Colonic mucosa (tissue), 4 donors: ENCODE measurements at places on chromosomes 5 and 9.
A peak's percentile ranks its signal among the peaks of the same experiment; 100 is the strongest.

DNA sequence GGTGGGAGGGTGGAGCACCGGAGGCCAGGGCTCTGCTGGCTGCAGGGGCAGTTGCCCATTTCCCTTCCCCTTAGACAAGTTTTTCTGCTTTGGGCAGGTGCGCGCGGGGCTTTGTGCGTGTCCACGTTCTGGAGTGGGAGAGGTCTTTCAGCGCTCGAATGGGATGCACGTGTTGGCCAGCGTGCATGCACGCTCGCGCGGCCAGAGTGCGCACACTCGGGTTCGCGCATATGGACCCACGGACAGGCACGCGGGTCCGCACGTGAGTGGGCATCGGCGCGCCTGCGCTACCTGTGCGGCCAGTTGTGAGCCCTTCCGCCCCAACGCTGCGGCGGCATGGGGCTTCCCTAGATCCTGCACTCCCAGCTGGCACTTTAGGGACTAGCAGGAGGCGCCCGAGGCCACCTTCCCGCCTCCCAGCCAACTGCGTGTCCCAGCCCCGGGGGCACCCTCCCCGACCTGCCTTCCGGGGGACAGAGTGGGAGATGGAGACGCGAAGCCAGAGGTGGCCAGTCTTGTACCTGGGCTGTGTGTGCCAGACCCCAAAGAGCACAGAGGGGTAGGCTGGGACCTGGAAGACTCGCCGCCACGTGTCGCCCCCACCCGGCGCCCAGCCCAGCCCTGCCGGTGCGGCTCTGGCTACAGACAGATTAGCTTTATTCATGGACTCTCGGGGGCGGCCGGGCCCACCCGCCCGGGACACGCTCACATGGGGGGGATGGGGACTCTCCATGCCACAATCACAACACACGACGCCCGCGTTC is 9.8 kb upstream of the GPRIN1 start:
- no peak for DNase-seq

DNA sequence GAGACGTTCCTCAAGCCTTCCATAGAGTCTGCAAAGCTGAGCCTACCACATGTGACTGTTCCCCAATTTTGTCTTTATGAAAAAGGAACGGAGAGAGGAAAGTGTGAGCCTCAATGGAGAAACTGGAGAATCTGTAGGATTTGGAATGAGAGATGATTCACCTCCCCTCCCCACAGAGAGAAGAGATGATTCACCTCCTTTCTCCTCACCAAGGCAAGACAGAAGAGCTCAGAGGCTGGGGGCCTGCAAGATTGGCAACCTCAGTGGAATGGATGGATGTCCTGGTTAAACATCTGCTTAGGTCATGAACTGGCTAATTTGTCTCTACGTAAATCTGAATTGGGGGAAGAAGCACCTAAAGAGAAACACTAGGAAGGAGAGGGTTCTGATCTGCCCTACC is 17.0 kb upstream of the MOCS2 start:
- DNase-seq, result no peak

GRCh38 chr9:96522366-96522765 is 72.4 kb downstream of the HABP4 start:
- no peak for DNase-seq

DNA sequence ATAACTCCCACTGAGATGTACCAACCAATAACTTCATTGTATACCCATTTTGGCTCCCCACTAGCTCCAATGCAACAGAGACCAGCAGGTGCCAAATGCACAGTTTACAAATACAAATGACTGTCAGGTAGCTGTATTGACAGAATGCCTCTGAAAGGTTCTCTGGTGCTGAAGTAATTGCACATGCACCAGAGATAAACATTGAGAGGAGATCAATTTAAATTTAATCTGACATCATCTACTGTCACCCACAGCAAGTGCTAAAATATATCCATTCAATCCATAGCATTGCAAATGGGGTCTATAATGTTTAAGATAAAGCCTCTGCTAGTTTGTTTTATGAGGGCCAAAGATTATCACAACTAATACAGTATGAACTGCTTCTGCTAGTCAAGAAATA is 80.2 kb downstream of the STX17 start:
- DNase-seq, result no peak

DNA sequence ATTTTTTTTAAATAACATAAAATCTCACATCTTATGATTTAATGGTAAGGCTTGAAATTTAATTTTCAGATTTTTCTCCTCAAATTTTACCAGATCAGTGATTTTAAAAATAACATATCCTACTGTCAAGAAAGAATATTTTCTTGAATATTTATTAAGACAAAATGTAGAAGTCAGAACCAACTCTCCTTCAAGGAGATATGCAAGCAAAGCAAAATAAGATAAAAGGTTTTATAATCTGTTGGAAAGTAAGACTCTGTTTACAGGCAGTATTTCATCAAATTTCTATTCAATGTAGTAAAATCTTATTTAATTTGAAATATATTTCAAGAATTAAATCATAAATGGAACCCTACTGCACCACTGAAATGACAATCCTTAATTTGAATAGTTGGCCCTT is 7.3 kb downstream of the AP3B1 start:
- no peak for DNase-seq

- DNase-seq, result no peak
Observed at GRCh38 chr5:127007522-127007921, 22.8 kb downstream of the MARCHF3 start.

DNA sequence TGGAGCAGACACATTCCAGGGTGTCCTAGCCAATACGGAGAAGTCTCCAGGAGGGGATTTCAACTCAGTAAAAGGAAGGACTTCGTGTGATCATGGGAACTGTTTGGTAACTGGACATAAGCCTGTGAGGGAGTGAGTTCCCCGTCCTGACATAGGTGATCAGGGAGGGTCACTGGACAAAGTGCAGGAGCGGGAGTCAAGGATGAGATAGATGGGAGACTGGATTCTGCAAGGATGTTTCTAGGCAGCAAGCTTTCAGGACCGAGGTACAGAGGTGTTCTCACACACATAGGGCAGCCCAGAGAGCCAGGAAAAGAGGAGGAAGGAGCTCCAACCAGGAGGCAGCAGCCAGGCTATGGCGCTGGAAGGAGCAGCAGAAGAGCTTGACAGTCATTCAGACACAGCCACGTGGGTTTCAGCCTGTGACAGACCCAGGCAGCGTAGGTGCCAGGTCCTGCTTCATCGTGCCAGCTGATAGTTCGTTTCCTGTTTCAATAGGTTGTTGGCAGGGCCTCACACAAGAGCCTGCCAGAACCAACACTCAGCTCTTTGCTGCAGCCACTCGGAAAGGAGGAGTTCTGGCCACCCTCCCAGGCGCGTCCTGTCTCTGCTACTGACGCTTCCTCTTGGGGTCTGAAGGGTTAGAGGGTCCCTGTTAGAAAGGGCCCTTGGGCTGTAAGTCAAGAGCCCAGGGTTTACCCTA is 84.1 kb downstream of the AMBP start:
- DNase-seq, result peak; percentile 47

DNA sequence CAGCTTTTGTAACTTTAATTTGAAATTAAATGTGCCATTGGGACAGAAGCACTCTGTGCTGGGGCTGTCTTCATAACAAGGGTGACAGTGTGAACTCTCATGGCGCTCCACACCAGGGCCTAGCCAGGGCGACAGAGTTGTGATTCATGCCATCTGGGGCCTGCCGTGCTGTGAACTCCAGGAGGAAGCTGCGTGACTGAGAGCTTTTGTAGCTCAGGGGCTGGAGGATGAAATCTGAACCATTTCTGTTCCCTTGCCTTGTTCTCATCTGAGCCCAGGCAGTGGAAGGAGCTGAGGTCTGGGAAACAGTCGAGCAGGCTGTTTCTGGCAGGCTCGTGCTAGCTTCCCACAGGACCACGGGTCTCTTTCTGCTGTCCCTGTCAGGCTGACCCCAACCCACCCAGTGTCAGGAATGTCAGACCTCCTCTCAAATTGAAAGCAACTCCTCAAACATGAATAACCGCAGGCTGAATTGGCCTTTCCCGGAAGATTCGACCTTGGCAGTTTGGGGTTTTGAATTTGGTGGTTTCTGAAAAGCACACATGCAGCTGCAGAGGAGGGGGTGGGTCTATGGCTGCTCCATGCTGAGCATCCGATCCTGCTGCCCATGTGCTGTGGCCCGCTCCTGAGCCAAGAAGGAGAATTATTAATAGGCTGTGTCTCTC is 69.2 kb upstream of the RPS23 start:
- DNase-seq, result no peak

- DNase-seq, result no peak
Observed at GRCh38 chr9:133979273-133979920, 12.7 kb downstream of the VAV2 start.

DNA sequence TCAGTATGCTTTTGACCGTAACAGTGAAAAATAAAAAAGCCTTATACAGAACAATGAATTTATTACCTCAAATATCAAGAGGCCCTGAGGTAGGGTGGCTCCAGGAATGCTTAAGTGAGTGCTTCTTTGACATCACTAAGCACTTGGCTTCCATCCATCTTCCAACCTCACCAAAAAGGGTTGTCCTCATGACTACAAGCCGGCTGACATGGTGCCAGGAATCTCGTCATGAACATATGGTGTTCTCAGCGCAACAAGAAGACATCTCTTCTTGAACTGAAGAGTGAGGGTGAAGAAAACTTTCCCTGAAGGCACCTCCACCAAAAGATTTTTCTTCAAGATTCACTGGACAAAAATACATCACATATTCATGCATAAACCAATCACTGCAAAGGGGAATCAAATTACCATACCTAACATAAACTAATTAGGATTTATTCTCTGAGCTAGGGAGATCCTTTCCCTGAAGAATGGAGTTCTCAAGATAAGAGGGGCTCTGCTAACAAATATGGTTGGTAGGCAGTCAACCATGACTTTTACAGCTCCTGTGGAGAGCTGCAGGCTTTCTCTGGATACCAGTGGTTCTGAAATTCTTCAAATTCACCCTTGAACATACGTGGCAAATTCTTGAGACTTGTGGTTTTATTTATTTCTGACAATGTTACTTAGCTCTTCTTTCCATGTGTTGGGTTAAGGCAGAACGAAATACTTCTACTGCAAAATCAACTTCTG is 49.5 kb downstream of the AGXT2 start:
- DNase-seq, result no peak

GRCh38 chr5:157384971-157385709 is 74.9 kb upstream of the NIPAL4 start:
- DNase-seq, result no peak

GRCh38 chr5:107104040-107104995 is 566.4 kb downstream of the EFNA5 start:
- DNase-seq, result no peak

DNA sequence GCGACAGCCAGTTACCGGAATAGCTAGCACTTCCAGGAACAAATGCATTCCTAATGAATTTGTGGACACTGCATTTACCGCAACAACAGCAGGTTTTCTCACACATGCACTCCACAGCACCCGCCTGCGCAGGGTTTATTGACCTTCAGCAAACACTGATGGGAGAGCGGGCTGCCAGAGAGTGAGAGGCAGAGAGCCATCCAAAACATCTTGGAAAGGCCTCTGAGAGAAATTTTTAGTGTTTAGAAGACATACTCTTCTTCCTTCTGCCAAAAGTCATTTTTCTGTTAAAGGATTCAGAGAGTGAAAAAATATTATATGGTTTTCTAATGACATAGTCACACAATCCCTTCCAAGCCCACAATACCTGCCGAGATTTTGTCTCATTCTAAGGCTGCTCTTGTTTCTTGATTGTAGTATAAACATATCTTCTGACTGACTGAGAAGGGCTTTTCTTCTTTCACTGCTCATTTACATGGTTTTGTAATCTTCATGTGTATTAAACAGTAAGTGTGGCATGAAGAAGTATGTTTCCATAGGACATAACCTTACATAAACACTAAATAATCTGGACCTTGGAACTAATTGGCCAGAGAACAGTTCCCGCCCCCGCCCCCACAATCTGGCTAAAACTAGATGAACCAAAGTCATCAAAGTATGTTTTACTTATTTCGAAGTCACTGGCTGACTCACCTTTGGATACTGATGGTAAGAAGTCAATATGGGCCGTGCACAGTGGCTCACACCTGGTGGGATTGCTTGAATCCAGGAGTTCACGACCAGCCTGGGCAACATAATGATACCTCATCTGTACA is 432.5 kb upstream of the MEF2C start:
- DNase-seq, result no peak

DNA sequence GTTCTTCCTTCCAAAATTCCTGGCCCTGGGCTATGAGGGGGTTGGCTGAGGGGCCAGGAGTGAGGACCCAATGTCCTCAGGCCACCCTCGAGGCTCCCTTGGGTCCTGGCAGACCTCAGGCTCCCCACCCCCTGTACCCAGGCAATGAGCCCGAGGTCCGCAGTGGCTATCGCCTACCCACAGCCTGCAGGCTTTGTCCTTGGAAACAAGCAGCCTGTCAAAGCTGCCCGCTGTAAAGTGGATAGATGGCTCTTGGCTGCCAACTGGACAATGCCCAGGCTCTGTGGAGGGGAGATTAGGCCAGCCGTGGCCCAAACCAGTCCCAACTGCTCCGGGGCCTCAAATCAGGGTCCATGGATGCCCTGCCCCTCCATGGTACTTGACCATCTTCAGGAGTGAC is 2.2 kb upstream of the ADGRD2 start:
- no peak for DNase-seq
